ENCODE measurements at places on chromosomes 13 and 19.

DNA sequence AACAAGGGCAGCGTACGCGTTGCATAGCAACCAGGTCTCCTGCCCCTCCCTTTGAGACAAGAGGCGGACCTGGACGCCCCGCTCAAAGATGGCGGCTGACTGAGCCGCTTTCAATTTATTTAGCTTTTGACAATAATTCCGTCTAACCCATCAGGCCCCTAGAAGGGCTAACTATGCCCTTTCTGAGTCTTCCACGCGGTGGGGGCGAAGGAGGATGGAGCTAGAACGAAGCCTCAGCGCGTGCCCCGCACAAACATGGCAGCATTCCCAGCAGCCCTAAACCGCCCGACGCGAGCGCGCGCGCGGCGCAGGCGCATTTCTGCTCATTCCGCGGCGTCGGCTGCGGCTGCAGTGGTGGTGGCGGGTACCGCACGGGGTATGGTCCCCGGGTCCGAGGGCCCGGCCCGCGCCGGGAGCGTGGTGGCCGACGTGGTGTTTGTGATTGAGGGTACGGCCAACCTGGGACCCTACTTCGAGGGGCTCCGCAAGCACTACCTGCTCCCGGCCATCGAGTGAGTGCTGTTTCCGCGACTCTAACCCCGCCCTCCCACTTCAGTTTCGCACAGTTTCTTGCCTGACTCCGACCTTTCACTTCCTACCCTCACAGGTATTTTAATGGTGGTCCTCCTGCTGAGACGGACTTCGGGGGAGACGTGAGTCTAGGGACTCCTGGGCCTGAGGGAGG is at the start of gene MED25:
TSS of gene MED25 (plus strand) at position 326 of the 685 bp plus-strand sequence. CDS start at position 379, 53 bp downstream.
- DNase-seq = peak; percentile 93

GRCh38 chr13:99605420-99606323 is 104.4 kb downstream of the TM9SF2 start:
- peak; percentile 69 for DNase-seq

DNA sequence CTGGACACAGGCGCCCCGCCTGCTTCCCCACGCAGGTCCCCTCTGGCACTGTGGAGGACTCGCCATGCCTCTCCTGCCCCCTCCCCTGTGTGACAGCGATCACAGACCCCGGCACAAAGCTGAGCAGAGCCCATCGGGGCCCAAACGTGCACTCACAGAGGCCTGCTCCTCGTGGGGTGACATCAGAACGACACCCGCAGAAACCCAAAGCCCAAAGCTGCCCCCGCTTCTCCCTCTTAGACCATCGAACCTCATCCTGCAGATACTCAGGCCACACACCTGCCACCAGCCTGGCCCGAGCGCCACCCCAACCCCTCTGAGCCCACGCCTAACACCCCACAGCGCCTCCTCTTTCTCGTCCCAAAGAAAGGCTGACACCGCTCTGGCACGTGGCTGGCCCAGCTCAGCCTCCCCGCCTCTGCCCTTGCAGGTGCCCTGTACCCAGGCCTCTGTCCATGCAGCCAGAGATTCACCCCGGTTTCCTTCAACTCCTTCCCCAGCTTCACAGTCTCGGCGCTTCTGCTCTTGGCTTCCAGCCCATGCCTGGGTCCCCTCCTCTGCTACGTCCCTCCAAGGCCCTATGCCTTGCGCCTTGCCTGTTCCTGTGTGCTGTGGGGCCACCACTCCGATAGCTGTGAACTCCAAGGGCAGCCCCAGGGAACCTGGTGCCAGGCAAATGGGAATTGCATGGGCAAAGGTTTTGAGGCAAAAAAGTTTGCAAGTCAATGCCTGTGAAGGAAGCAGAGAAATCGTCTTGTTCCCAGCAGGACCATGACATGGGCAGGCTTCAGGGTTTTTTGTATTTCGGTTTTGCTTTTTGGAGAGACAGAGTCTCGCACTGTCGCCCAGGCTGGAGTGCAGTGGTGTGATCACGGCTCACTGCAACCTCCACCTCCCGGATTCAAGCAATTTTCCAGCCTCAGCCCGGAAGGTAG is 831 bp upstream of the CBARP start:
- no peak for DNase-seq

DNA sequence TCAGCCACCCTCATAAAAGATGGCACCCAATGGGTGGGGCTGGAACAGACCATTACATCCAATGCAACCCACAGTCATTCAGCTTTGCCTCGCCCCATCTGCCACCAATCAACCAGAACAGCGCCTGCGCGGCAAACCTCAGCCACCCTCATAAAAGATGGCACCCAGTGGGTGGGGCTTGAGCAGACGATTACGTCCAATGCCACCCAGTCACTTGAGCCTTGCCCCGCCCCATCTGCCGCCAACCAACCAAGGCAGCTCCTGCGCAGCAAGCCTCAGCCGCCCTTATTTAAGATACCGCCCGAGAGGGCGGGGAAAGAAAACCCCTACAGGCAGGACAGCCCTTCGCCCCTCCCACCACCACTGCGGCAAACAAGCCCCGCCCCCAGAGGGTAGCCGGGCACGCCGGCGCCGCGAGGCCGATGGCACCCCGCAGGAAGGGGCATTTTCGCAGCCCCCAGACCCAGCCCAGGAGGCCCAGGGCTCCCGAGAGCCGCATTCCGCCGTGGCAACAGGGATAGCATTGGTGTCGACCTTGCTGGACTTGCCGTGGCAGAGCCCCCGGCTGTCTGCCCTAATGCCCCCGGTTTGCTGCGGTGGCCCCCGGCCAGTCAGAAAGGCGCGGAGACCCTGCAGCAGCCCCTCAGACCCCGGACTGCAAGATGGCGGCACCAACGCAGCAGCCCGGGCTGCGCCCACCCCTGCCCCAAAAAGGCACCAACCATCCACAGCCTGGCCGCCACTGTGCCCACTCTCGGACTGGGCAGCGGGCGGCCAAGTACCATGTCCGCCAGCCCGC is 675 bp downstream of the PEG3 start:
- no peak for DNase-seq

DNA sequence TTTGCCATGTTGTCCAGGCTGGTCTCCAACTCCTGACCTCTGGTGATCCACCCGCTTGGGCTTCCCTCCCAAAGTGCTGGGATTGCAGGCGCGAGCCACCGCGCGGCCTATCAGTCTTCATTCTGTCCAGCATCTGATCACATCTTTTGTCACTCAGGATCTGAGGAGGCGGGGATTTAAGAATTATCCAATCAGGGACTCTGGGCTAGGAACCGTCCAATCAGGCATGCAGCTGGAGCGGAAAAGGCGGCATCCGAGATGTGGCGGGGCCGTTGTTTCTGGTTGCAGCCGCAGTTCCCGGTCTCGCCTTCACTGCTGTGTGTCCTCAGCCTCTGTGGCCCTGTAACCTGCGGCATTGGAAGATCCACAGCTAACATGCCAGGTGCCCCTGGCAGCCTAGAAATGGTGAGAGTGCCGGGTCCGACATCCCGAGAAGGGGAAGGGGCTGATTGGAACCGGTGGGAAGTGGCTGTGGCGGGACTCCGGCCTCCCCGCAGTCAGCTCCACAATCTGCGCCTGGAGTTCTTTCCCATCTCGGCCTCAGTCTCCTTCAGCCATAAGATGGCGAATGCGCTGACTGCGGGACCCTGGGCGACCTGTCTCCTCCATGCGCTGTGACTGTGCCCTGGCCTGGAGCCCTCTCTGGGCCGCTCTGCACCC is at the start of gene ZNF729:
TSS of gene ZNF729 (plus strand) at position 291 of the 660 bp plus-strand sequence. CDS start at position 376, 85 bp downstream.
- DNase-seq = no peak

DNA sequence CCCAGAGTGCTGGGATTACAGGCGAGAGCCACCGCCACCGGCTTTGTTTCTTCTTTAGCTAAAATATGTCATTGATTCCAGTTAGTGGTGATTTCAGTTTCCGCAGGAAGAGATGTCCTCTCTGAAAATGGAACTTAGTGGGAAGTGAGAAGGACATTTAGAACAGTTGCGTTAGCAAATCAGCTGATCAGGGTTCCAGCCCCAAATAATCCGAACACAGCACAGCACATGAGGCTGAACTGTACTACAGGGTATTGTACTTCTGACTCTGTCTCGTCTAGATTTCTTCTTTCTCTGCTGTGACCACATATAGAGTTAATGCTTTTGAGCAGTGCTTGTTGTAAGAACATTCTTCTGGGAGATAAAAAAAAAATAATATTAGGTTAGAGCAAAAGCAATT is 314.4 kb downstream of the MYO16 start:
- DNase-seq = no peak
